Activated naive CD4-positive, alpha-beta T cell treated with anti-CD3 and anti-CD28 coated beads for 36 hours (primary cell): ENCODE measurements at places on chromosomes 1 and 21.
A peak's percentile ranks its signal among the peaks of the same experiment; 100 is the strongest.

GRCh38 chr1:34847094-34847493 lies 12.5 kb downstream of the SMIM12 start:
- DNase-seq = no peak

- DNase-seq = no peak
Measured at GRCh38 chr1:58075188-58075578, 471.3 kb downstream of the OMA1 start.

DNA sequence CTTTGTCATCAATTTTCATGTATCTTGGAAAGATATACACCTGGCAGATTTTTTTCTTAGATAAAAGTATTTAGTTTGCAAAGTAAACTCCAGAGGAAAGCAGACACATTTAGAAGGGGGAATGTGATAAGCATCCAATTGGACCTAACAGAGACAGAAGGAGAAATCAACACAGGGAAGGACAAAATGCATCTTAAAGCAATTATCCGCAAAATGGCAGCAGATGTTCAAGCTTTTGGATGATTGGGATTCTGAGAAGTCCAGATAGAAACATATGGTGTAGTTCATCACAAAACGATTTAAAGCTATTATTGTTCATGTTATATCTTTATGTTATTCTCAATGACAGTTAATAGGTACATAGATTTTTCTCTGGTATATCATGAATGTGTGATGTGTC lies 1153.1 kb upstream of the B3GALT2 start:
- no peak for DNase-seq

- no peak for DNase-seq
Measured at GRCh38 chr1:112850034-112850757, 105.8 kb downstream of the SLC16A1 start.

DNA sequence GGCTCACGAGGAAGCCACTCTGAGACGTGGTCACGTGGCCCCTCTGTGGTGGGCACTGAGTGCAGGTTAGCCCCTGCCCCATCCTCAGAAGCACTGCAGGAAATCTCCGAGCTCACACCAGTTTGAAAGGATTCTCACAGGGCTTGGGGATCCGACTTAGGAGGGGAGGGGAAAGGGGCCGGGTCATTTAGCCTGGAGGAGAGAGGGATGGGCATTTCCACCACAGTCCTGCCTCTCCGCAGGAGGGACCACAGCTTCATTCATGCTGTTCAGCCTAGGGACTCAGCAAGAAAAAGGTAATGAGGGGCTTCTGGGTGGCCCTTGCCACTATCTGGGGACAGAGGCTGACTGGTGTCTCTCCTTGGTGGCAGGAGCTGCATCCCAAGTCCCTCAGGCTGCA lies 126.5 kb downstream of the NPHP4 start:
- DNase-seq = no peak

- no peak for DNase-seq
Measured at GRCh38 chr1:182092336-182092735, 30.8 kb upstream of the ZNF648 start.

DNA sequence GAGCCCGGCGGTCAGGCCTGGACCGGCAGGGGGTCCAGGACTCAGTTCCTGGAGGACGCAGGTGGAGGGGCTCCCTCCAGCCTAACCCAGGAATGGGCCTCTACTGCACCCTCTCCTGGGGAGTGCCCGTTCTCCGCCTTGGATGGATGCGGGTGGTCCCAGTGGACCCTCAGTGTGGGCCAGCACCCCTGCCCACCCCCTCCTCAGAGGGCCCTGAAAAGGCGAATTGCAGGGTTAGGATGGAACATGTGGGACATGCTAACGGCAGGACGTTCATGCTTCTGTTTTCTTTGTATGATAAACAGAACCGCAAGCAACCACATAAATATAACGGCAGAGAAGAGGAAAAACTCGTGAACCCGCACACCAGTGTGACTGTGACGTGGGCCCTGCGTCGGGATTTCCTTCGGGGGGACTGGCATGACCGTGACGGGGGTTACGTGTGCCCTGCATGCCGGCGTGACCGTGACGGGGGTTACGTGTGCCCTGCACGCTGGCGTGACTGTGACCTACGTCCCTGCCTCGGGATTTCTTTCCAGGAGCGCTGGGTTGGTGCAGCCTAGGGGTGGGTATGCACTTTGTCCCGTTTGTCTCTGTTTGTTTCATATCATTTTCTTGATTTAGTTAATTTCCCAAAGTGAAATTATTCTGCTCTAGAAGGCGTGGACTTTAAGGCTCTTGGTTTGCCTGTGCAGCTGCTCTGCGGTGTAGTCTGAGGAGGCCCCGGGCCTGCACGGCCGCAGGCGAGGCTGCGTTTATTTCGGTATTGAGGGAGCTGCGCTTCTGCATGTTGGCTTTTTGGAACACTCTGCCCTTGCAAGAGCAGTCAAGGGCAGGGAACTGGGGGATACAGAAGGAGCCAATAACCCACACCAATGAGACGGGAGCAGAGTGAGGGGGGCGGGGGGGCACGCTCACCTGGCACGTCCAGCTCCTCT lies 3.1 kb downstream of the FTCD start:
- no peak for DNase-seq

- no peak for DNase-seq
Measured at GRCh38 chr1:24322470-24323177, 3.5 kb downstream of the GRHL3 start.

DNA sequence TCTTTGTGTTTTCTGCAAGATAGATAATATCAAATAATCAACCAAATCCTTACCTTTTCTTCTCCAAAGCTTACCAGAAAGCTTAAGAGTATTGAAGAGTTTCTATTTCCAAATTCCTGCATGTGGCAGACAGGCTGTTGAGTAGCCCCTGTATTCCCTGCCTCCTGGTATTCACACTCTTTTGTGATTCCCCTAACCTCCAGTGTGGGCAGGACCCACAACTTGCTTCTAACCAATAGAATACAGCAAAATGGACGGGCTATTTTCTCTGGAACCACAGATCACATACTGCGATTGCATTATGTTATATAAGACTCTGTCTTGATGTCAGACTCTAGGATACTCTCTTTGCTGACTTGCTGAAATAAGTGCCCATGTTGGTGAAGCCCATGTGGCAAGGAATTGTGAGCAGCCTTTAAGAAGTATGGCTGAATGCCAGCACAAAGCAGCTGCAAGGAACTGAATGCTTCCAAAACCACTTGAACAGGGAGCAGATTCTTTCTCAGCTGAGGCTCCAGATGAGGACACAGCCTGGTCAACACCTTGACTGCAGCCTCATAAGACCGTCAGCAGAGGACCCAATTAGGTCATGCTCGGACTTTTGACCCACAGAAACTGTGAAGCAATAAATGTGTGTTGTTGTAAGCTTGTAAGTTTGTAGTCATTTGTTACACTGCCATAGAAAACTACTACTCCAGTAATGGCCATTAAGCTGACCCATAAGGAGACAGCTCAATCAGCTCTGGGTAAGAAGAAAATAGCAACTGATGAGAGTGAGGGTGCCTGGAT lies 47.9 kb upstream of the PLXNA2 start:
- no peak for DNase-seq

- peak; percentile 53 for DNase-seq
Measured at GRCh38 chr1:29706936-29707335, 470.6 kb downstream of the PTPRU start.

GRCh38 chr1:82227306-82228095 lies 426.8 kb downstream of the ADGRL2 start:
- no peak for DNase-seq

DNA sequence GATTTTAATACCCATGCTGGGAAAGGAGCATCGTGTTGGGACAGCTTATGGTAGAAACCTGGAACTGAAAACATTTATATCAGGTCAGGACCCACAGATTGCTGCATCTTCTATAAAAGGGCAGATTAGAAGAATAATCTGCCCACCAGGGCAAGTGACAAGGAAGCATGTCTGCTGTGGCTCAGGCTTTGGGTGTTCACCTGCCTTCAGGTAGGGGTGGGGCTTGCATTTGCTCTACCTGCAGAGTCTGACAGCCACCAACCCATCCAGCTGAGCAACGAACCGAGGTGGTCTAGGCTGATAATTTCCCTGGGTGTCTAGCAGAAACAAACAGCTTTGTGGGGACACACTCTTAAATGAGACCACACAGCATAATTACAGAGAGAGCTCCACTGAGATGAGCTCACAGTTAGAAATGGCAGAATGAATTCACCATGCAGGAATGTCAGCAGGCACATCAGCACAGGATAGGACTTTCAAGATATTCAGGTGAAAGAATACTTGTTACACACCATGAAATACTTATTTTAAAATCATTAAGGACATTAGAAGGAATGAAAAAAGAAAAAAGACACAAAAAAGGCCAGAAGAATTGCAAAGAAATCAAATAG lies 36.1 kb upstream of the B3GALT5 start:
- DNase-seq = no peak

DNA sequence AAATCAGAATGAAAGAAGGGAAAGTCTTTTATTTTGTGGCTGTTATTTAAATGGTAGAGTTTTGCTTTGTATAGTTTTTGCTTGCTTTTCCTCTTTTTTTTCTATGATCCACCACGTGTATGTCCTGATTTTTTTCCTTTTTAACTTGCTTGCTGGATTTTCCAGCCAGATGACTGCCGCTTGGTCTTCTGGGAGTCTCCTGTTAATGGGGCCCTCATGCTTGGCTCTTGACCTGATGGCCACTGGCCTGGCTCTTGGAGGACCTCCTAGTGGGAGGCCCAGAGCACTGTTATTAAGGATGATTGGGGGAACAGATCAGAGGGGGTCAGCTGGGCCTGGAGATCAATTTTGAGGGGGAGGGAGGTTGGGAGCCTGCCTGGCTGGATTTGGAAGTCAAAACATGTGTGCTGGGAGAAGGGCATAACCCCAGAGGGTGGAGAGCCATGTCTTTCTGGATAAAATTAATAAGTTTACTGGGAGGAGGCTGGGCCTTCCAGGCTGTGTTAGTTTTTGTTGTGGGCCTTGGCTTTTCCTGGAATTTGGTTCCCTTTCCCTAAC lies 1.2 kb downstream of the FGGY start:
- no peak for DNase-seq

DNA sequence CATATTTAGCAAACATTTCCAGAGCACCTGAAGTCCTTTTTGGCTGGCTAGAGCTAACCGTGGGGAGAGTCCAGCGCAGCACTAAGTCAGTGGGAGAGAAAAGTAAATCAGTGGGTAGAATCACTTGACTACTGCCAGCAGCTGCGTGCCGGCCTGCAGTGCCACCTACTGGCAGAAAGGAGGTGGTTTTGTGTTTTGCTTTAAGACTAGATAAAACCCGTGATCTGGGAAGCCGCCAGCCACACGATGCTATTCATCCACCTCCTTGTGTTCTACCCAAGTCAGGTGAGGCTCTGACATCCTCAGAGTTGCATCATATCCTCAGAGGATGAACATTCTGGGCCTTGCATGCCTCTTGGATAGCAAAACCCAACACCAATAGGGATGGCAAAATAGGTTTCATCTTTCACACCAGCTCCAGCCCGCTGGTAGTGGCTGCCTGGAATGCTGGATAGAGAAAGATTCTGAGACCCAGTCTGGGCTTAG lies 14.1 kb upstream of the HEYL start:
- DNase-seq = peak; percentile 90

DNA sequence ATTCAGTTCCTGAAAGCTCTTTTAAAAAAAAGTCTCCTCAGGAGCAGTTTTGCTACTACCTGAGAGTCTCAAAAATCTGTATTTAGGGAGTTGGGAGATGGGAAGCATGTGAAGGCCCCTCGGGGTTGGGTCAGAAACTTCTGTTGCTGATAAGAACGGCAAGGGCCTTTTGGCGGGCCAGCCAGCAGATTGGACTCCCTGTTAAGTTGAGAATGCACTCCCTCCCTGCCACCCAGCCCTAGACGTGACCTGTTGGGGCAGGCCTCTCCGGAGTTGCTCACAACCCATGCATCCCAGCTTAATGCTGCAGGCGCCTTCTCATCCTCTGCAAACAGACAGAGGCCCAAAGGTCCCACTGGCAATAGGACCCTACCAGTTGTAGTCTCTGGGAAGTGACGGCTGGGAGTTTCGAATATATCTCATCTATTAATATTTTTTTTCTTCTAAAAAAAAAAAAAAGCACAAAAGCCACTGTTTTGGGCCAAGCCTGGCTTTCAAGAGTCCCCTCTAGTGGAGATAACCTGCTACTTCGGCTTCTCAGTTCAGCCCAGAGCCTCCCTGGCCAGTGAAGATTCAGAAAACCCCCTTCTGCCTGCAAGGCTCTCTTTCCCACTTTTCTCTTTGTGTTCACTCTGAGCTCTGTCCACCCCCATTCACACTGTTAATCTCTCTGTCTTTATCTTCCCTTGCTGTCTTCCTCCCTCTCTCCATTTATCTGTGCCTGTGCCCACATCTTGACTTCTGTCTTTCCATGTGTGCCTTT lies 5.3 kb downstream of the PLXNA2 start:
- no peak for DNase-seq

DNA sequence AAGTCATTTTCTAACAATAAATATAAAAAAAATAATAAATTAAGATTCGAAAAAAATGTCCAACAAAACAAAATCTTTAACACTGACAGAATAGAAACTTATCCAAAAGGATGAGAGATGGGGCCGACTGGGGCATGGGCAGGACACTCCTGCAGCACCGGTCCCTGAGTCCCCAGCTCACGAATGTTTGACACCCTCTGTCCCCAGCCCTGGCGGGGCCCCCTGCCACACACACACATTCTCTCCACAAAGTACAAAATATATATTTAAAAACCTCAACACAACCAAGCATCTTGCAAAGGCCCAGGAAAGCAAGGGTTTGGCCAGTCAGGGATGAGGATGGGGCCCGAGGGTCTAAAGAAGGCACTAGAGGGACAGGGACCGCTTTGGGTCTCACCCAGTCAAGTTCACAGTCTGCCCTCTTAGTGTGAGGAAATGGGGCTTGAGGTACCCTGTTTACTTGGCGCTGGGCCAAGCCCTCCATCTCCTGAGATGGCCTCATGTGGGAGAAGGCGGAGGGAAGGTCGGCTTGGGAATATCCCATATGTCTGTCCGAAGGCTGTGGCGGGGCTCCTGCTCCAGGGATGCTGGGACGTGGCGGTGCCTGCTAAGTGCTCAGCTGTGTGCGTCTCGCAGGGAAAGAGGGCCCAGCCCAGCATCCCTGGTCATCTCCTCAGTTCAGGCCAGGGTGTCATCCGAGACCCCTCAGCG lies 31.3 kb downstream of the EPHA2 start:
- DNase-seq = no peak

DNA sequence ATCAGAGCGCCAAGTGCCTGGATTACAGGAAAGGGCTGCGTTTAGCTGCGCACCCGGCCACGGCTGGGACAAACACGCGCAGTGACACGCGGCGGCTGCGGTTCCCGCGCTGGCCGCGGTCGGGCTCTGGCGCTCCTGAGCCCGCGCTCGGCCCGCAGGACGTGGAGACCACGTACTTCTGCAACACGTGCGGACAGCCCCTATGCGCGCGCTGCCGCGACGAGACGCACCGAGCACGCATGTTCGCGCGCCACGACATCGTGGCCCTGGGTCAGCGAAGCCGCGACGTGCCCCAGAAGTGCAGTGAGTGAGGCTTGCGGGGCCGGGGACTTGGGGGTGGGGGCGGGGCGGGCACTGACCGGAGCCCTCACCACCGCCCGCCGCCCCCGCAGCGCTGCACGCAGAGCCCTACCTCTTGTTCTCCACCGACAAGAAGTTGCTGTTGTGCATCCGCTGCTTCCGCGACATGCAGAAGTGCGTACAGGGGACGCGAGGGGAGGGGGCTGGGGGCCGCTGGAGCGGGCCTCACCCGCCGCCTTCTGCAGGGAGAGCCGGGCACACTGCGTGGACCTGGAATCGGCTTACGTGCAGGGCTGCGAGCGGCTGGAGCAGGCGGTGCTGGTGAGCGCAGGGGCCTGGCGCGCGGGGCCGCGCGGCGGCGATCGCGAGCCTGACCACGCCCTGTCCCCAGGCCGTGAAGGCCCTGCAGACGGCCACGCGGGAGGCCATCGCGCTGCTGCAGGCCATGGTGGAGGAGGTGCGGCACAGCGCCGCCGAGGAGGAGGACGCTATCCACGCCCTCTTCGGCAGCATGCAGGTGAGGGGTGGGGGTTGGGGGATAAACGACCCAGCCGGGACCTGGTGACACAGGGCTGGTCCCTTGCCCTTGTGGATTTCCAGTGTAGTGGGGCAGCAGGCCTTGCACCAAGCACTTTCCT lies 3.1 kb downstream of the RNF207 start:
- peak; percentile 13 for DNase-seq
